ENCODE measurements at places on chromosomes 4 and X.
A peak's percentile ranks its signal among the peaks of the same experiment; 100 is the strongest.

GRCh38 chr4:71907782-71908181 lies 123.9 kb upstream of the GC start:
- DNase-seq: no peak

GRCh38 chr4:183445097-183445428 lies 627 bp downstream of the CDKN2AIP start:
- no peak for DNase-seq

DNA sequence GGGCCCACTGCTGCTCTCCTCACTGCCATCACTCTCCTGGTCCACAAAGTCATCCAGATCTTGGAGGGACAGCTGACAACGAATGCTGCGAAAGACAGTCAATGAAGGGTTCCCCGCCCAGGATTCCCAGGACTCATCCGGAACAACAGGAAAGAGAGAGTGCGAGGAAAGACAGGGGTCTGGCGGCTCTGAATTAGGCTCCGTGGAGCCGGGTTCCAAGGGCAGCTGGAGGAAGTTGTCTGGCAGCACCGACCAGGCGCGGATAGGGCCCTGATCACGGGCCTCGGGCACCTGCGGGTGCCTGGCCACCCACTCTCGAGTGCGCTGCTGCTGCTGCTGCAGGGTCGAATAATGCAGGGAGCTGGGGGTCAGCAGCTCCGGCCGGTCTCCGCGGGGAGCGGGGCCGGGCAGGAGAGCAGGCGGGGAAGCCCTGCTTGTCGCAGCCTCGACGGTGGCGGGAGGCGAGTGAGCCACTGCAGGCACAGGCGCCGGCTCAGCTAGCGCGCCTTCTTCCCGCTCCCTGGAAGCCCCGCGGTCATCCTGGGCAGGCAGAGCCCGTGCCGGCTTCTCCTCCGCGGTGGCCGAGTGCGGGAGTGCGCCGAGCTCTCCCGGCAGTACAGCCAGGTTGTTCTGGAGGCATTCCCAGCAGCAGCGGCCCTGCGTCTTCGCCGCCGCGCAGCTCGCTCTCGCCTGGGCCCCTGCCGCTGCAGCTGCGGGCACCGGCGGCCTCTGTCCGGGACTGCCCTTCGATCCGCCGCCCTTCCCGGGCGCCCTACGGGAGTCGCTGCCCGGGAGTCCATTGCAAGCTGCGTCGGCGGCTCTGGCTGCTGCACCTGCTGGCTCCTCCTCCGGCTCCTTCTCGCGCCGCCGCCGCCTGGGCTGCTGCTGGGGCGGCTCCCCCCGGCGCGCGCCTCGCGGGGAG lies 1.1 kb downstream of the SOWAHB start:
- peak; percentile 80 for DNase-seq

GRCh38 chr4:18734405-18734804 lies 712.9 kb upstream of the LCORL start:
- no peak for DNase-seq

DNA sequence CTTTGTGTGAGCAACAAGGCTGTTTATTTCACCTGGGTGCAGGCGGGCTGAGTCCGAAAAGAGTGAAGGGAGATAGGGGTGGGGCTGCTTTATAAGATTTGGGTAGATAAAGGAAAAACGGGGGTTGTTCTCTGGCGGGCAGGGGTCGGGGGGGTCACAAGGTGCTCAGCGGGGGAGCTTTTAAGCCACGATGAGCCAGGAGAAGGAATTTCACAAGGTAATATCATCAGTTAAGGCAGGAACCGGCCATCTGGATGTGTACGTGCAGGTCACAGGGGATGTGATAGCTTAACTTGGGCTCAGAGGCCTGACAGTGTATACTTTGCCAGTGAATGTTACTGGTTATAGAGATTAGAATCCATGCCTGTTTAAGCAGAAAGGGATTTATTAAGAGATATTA lies 19.7 kb upstream of the SPCS3 start:
- no peak for DNase-seq

GRCh38 chrX:137566746-137567679 lies 1.1 kb downstream of the ZIC3 start:
- DNase-seq: peak; percentile 35

- no peak for DNase-seq
Observed at GRCh38 chr4:165158762-165159161, 46.1 kb upstream of the TMEM192 start.

- DNase-seq: no peak
Observed at GRCh38 chr4:92651536-92651935, 347.8 kb downstream of the GRID2 start.

DNA sequence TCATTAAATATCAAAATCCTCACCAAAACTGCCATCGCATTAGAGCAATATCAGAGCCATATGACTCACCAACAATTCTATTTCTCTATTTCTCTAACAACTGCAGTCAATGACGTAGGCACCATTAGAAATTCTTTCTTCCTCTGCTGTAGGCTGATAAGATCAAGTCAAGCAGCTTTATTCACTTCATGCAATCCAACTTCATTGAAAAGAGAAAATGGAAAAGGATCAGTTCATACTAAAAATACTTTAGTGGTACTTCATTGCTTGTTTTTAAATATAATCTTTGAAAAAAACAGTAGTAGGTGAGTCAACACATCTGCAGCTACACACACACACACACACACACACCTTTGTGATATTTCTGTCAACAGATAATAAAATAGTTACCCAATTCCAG lies 345.3 kb upstream of the TENM3 start:
- no peak for DNase-seq

- peak; percentile 4 for DNase-seq
Observed at GRCh38 chr4:135741583-135741982, 1540.0 kb upstream of the PABPC4L start.

GRCh38 chrX:155070663-155070974 lies 317 bp downstream of the CMC4 start:
- DNase-seq: no peak

DNA sequence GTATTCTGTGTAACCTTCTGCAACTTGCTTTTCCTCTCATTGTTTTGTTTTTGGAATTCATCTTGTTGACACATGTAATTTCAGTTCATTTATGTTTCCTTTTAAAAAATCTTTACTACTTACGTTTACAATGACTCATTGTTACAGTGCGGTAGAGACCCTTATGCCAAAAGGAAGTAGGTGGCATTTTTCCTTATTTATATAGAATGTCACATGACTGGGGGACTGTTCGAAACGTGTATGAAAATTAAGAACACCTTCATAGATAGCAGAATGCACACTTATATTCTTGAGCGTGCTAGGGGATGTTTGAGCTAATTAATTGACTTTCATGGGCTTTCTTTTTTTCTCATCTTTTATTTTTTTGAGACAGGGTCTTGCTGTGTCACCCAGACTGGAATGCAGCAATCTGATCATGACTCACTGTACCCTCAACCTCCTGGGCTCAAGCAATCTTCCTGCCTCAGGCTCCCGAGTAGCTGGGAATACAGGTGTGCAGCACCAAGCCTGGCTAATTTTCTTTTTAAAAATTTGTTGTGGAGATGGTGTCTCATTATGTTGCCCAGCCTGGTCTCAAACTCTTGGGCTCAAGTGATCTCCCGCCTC lies 7.3 kb downstream of the REPS2 start:
- DNase-seq: no peak

- no peak for DNase-seq
Observed at GRCh38 chr4:128256539-128256938, 31.1 kb downstream of the PGRMC2 start.

DNA sequence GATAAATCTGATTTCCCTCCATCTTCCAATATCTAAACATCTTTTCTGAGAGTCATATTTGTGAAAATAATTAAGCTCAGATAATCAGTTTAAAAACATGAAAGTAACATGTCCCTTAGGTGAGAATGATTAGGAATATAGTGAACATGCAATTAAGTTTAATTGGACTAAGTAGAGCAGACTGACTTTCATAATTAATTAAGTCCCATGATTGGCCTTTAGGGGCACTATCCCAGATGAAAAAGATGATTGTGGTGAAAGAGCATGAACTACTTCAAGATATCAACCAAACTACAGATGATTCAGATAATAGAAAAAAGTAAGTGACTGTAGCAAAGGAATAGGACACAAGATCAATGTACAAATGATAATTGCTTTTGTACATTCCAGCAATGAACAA lies 758.8 kb downstream of the STIM2 start:
- no peak for DNase-seq

DNA sequence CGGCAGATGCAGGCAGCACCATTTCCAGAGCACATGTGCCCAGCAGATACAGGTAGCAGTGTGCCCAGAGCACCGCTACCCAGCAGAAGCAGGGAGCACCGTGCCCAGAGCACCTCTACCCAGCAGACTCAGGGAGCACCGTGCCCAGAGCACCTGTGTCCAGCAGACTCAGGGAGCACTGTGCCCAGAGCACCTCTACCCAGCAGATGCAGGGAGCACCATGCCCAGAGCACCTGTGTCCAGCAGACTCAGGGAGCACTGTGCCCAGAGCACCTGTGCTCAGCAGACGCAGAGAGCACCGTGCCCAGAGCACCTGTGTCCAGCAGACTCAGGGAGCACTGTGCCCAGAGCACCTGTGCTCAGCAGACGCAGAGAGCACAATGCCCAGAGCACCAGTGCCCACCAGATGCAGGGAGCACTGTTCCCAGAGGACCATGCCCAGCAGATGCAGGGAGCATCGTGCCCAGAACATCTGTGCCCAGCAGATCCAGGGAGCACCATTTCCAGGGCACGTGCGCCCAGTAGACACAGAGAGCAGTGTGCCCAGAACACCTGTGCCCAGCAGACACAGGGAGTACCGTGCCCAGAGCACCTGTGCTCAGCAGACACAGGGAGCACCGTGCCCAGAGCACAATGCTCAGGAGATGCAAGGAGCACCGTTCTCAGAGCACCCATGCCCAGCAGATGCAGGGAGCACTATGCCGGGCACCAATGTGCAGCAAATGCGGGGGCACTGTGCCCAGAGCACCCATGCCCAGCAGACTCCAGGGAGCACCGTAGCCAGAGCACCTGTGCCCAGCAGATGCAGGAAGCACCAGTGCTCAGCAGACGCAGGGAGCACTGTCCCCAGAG lies 236.4 kb downstream of the DHRSX start:
- DNase-seq: no peak

- DNase-seq: peak; percentile 67
Observed at GRCh38 chr4:106762666-106763443, 273.3 kb downstream of the DKK2 start.
